H54 (cell line): ENCODE measurements at places on chromosomes 2 and 18.

DNA sequence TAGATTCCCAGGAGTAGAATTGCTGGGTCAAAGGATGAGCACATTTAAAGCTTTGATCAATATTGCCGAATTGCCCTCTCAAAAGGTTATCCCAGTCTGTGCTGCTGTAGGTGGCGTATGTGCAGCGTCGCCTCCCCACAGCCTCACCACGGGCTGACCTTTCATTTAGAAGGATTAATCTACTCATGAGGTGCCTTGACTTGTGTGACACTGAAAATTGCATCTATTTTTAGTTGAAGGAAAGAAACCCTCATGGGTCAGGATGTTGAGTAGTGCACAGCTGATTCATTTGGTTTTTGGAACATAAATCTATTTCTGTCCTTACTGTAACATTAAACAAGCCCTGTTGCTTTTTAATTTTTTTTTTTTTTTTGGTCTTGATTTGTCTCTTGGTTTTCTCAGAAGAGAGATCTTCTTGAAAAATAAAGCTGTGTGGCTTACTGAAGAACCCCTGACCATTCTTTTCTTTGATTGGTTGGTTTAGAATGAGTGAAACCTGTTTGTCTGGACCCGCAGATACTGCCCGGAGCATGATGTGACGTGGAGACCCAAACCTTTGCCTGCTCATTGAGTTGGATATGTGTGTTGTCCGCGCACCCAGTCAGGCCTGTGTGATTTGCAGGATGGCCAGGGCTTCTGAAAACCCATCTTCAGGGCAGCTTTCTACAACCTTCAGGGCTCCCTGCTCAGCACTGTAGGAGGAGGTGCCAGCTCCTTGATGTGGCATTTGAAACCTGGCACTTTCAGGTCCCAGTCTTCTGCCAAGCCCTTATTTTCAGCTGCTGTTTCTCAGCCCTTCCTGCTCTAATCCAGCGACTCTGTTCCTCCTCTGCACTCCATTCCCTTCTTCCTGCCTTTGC, 61.0 kb downstream of the LPIN1 start:
- DNase-seq: no peak

- peak; percentile 13 for DNase-seq
These were observed 210.9 kb downstream of the DYM start for GRCh38 chr18:49249521-49249920.

DNA sequence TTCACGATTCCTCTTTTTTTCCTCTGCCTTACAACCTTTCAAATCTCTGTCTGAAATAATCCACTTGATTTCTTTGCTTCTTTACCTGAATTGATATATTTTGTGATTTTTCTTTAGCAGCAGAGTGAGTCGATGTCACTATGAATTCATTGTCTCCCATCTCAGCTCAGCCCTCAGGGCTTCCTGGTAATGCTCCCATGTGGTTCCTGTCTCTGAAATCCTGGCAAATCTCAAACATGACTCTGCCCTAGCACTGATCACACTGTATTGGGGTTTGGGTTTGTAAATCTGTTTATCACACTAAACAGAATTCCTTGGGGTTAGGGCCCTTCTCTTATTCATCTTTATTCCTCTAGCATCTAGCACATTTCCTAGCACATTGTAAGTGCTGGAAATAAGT, 43.0 kb upstream of the MSTN start:
- no peak for DNase-seq

GRCh38 chr18:77528872-77529271, 279.2 kb downstream of the GALR1 start:
- DNase-seq: no peak

DNA sequence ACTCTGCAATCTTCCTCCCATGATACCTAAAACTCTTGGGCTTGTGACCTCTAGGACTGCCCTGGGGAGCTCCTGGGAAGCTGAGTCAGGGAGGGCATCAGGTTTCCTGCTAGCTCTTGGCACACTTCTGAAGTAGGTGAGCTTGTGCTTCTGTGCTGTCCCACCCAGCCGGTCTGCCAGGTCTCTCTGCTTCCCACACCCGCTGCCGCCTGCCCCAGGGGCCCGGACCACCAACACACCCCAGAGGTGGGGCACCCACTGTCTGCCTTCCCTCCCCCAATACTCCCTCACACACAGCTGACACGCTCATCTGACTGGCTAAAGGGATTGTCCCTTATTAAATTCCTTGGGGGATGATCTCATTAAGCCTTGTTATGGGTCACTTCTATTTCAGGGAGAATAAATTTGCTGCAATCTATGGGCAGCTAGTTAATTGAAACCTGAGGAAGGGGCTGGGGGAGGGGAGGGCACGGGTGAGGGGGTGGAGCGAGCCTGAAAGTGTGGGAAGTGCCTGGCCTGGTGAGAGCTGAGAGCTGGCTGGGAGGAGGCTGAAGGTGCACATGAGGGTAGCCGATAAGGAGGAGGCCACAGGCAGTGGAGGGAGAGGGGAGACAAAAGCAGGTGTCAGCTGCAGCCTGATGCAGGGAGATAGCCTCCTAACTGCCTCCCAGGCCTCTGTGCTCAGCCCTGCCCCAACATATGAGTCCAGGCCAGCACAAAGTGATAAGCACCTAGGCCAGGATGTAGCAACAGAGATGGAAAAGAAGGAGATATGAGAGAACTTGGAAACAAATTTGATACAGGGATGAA, 48.8 kb downstream of the HAUS1 start:
- DNase-seq: no peak

DNA sequence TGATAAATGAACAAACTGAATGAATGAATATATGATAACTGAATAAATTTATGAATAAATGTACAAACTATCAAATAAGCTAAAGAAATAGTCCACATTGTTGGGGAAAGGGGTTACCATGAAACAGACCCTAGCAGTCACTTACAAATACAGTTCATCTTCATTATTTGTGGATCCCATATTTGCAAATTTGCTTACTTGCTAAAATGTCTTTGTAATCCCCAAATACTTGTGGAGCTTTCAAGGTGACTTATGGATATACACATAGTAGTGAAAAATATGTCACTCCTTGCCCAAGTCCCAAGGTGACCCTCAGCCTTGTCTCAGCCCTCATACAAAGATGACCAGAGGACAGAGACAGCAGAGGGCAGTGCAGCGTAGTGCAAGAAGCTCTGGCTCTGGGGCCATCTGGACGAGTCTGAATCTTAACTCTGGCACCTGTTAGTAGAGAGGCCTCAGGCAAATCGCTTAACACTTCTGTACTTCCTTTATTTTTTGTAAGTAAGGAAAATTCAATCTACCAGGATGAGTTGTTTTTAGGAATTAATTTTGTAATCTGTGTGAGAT, 3.1 kb downstream of the PAIP2B start:
- peak; percentile 13 for DNase-seq

- no peak for DNase-seq
These were observed 135.0 kb upstream of the ACKR3 start for GRCh38 chr2:236434593-236434992.

DNA sequence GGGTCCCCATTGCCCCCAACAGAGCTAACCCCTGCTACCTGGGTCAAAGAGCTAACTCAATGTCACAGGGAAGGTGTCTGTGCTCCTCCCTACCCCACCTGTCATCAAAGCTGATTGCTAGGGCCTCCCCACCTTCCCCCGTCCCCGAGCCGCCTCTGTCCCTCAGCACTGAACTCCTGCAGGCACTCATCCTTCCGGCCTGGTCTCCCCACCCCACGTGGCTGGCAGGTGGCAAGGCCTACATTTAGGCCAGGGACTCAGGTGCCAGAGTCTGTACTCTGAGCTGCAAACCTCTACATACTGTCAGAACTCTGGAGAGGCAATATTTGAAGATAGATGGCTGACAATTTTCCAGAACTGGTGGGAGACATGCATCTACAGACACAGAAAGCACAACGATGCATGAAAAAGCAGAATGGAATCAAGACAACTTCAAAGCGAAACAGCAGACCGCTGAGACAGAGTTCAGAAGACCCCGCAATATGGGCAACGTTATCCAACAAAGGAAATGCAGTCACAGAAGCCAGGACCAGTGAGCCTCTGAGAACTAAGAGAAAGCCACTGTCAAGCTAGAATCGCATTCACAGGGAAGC, 195.8 kb downstream of the HDAC4 start:
- no peak for DNase-seq

DNA sequence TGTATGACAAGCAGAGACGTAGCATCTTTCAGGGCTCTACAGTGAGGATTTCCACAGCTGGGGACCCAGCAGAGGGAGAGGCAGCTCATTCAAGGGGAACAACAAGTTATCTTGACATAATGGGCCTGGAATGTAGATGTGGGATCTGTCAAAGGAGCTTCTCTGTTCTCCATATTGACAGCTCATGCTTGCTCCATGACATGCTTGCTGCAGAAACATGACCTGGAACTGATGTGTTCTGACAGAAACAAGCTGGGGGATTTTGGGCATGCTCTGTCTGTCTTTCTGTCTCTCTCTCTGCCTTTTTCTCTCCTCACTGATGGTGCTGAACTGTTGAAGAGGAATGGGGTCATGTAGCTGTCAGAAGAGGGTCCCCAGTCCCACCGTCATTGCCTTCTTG, 79.6 kb downstream of the MMADHC start:
- DNase-seq: no peak

- no peak for DNase-seq
These were observed 391 bp upstream of the TMEM17 start for GRCh38 chr2:62506421-62506750.

- DNase-seq: no peak
These were observed 481.0 kb downstream of the EIPR1 start for GRCh38 chr2:2896643-2897042.

- no peak for DNase-seq
These were observed 242.4 kb downstream of the KLHL29 start for GRCh38 chr2:23627236-23628009.

DNA sequence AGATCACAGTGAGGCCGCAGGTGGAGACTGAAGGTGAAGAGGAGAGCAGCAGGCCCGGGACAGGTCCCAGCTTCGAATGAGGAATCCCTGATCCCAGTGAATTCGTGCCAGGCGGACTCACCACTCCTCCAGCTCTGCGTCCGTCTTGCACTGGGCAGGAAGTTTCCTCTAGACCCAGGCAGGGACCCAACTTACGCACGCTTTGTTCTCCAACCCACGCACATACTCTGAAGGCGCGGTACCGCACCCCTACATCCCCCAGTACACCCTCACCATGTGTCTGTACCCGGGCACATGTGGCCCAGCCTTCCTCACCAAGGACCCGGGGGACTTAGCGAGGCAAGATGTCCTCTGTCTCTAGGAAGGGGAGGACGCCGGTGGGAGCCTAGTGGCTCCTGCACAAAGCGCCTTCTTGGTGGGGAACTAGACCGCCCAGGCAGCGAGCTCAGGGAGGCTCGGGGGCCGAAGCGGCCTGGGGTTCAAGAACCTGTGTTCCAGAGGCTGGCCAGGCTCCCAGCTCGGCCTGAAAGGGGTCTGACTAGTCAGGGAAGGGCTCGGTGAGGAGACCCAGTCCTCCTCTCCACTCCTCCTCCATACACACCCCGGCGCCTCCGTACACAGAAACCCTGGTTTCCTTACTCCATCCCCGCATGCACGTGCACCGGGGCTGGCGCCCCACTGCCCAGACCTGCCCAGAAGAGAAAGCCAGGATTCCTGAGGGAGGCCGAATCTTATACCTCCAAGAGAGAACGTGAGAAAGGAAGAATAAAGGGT, 38.3 kb upstream of the ATP6V1B1 start:
- no peak for DNase-seq

DNA sequence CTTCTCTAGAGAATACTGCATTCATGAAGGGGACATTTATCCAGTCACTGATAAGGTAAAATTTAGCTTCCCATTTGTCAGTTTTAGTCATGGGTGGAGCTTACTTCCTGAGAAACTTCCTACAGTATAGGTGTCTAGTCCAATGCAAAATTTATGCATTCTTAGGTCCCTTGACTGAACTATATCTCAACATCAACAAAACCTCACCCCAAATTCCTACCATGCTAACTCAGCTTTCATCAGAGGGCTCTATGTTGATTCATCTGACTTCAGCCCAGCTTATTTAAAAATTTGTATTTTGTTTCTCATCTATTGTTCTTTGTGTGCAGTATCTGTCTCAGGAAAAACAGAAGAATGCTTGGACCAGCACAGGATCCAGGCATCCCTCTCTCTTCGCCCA, 296.4 kb upstream of the ACVR2A start:
- DNase-seq: no peak

DNA sequence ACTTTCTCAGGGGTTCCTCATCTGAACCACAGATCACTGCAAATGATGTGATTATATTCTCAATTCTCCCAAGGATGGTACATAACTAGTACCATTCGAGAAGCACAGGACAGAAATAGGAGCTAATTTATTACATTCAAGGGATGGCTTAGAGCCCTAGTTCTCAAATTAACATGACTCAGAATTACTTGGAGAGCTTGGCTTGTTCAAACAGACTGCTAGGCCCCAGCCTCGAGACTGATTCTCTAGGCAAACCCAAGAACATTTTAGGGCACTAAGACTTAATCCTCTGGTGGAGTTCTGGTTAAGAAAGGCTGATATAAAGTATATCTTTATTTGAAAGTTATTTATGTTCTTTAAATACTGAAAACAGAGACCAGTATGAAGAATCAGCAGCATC, 35.8 kb downstream of the HIBCH start:
- no peak for DNase-seq

- DNase-seq: no peak
These were observed 48.0 kb downstream of the SCN2A start for GRCh38 chr2:165287094-165287778.

DNA sequence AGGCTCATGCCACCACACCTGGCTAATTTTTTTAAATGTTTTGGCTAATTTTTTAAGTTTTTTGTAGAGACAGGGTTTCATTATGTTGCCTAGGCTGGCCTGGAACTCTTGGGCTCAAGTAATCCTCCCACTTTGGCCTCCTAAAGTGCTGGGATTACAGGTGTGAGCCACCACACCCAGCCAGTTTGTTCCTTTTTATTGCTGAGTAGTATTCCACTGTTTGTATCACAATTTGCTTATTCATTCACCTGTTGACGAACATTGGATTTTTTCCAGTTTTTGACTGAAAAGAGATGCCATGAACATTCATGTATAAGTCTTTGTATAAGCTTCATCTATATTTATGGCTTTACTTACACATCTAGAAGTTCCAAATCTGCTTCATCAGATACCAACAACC, 5.3 kb downstream of the SOS1 start:
- DNase-seq: no peak

GRCh38 chr18:79410731-79411613, 15.2 kb downstream of the NFATC1 start:
- no peak for DNase-seq

- no peak for DNase-seq
These were observed 4.8 kb downstream of the CHRND start for GRCh38 chr2:232530626-232531260.

DNA sequence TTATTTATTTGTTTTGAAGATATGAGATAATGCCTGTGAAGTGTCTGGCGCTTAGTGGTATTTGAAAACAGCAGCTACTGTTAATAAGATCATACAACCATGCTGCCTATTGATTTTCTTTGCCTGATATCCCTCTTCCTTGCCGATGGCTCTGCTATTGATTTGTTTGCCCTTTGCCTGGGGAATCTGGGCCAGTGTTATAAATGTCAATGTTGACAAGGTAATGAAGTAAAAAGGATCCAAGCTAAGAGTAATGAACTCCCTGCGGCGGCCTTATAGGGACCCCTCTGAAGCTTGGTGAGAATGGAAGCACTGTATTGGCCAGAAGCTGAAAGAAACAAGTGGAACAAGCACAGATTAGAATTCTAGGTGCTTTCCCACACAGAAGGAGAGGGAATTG, 854.6 kb downstream of the CNTNAP5 start:
- DNase-seq: no peak

- DNase-seq: no peak
These were observed 25.4 kb downstream of the GREB1 start for GRCh38 chr2:11559066-11559785.
